Astrocyte of the cerebellum (primary cell): ENCODE measurements at places on chromosomes 16 and 17.

DNA sequence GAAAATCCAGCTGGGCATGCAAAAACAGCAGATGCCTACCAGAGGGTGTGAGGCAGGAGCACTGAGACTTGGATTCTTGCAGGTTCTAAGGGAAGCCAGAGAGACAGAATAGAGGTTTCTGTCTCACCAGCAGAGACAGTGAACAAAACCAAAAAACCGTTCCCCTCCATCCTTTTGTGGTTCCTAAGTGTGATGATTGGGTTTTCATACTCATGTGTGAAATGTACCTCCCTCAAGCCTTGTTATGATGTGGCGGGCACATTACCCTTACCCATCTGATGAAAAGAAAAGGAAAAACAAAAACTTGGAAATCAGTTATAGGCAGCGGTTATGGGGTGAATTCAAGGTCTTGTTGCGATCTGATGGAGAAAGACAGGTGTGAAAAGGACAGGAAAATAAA, 172.6 kb upstream of the CDH13 start:
- no peak for DNase-seq

GRCh38 chr16:1990351-1991134, 773 bp downstream of the SYNGR3 start:
- no peak for DNase-seq

DNA sequence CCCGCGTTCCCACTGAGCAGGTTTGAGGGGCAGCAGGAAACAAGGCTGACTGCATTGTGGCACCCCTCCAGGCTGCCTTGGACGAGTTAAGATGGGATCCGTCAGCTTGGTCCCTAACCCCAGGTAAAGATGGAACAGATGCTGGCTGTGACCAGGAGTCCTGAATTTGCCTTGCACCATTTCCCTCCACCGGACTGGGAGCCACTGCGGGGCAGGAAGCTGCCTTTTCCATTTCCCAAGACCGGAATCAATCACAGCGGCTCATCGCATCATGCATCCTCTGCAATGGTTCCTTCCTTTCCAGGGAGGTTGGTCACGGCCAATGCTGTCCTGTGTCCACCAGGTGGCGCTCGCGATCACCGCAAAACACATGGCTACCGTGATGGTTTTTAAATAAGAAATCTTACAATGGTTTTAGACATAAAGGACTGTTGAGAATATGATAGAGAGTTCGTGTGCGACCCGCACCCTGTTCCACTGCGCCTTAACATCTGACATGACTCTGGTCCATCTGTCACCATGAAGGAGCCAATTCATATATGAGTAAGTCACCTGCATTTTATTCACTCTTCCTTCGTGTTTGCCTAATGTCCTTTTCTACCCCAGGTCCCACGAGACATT, 6.8 kb upstream of the MEAK7 start:
- peak; percentile 79 for DNase-seq

GRCh38 chr16:84879569-84880487, 60.0 kb downstream of the CRISPLD2 start:
- DNase-seq: no peak

DNA sequence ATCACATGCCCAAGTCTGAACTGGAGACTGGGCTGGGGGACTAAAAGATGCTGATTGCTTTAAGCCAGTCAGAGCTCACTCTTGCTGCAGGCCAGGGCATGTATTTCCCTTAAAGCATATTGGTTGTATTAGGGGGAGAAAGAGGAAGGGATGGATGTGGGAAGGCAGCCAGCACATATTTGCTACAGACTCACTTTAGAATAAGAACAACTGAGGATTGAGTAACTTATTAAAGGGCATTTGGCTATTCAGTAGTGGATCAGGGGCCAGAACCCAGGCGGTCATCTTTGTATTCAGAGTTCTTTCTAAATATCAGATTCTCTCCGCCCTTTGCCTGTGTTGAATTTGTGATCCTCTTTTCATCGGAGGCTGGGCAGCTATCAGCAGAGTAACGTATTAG, 231.7 kb downstream of the HAPSTR1 start:
- DNase-seq: no peak

DNA sequence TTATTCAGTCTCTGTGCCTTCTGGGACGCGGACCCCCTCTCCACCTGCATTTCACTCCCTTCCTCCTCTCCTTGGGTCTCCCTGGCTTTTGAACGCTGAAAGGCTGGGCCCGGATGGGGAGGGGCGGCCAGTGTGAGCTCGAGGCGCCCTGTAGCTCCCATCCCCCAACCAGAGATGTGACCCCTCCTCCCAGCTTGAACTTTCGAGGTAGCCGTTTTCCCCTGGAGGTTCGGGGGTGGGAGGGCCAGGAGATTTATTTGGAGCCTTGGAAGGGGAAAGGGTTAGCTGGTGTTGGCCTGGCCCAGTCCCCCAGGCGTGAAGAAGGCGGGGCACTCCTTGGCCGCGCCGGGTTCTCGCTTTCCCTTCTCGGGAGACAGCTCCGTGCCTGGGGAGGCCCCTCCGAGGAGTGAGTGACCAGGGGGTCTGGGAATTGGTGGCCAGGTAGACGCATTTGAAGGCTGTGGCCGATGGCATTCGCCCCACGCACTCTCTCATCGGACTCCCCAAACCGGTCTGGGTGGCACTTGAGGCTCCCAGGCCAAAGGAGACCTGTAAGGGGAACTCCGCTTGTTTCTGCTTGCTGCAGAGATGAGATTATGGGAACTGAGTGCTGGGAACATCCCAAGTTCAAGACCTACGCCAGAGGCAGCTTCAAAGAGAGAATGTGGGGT, 942 bp downstream of the LDAF1 start:
- DNase-seq: no peak
